Suppressor macrophage treated with lipopolysaccharide for 4 hours (primary cell): ENCODE measurements at places on chromosomes 2 and 18.

DNA sequence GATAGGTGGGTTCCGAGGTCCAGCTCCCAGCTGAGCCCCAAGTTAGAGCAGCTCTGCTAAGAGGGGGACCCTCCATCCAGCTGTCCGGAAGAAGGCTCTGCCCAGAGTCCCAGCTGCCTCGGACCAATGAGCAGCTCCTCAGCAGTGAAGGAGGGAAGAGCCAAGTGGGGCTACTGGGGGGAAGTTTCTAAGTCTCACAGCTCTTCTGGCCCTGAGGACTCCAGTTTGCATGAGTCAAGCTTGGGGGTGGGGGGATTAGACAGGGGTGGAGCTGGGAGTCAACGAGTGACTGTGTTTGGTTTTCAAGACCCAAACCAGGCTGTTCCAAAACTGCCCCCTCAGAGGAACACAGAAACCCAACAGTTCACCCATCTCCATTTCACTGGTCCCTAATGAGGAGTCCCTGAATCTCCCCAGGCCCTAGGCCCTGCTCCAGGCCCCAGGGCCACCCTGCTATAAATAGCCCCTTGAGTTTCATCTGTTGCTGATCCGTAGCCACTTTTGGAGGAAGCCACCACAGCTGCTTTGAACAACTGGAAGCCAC is 100.9 kb downstream of the TNS1 start:
- peak; percentile 78 for DNase-seq

- no peak for DNase-seq
These were observed 265.3 kb downstream of the PAX3 start for GRCh38 chr2:222033541-222033940.

- no peak for DNase-seq
These were observed 2.2 kb upstream of the UGT1A6 start for GRCh38 chr2:233690444-233690843.

GRCh38 chr2:57759822-57760300 is 286.7 kb upstream of the VRK2 start:
- DNase-seq, result peak; percentile 85

DNA sequence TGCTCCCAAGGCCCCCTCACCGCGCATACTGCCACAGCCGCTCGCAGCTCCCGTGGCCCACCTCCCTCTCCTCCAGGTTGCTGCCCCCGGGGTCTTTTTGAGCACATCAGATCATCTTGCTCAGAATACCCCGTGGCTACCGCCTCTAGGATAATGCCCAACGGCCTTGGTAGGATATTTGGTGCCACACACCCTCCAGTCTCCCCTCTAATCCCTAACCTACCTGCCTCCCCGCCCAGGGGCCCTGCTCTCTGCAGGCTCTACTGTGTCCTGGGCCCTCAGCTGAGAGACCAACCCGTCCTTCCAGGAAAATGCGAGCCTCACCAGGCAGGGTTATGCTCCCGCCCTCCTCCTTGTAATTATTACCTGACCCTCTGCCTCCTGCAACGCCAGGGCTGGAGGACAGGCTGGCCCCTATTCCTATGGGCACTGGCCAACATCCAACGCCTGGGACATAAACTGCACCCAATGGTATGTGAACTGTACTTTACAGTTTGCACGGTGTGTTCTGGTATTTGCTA is 1.5 kb upstream of the MTCL1 start:
- no peak for DNase-seq

GRCh38 chr2:182319556-182320505 is 107.0 kb downstream of the PDE1A start:
- no peak for DNase-seq

- no peak for DNase-seq
These were observed 320.6 kb downstream of the ETAA1 start for GRCh38 chr2:67717692-67718091.

- no peak for DNase-seq
These were observed 137.1 kb upstream of the CCDC150 start for GRCh38 chr2:196502386-196502785.

- DNase-seq, result no peak
These were observed 39.6 kb downstream of the KCTD18 start for GRCh38 chr2:200470230-200470629.

- DNase-seq, result no peak
These were observed 3.3 kb downstream of the DNMT3A start for GRCh38 chr2:25338401-25338800.

GRCh38 chr18:69934601-69935265 is 12.9 kb downstream of the CD226 start:
- no peak for DNase-seq

DNA sequence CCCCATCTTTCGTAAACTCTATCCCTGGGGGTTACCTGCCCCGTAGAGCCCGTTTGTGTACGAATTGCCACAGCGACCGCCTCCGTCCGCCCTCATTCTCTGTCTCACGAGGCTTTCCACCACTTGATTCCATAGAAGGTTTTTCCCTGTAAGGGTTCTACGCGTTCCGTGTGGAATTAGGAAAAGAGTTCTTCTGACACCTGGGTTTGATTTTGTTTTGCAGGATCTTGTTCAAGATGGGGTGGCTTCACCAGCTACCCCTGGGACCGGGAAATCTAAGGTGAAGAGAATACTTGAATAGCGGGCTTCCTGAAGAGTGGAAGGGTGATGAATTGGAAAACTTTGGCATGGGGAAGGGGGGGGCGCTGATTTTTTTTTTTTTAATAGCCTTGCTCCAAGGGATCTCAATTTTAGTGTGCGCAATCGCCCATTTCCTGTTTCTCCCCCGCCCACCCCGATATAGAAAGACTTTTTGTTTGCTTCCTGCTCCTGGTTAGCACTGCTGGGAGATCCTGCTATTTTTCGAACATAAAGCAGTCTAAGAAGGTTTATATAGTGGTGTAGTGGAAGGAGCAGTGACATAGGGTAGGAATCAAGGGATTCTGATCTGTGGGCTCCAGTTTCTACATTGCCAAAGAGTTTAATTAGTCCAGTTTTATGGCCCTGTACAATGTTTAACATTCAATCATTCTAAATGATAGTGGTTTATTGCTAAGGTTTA is 564 bp downstream of the GCC2 start:
- peak; percentile 52 for DNase-seq

DNA sequence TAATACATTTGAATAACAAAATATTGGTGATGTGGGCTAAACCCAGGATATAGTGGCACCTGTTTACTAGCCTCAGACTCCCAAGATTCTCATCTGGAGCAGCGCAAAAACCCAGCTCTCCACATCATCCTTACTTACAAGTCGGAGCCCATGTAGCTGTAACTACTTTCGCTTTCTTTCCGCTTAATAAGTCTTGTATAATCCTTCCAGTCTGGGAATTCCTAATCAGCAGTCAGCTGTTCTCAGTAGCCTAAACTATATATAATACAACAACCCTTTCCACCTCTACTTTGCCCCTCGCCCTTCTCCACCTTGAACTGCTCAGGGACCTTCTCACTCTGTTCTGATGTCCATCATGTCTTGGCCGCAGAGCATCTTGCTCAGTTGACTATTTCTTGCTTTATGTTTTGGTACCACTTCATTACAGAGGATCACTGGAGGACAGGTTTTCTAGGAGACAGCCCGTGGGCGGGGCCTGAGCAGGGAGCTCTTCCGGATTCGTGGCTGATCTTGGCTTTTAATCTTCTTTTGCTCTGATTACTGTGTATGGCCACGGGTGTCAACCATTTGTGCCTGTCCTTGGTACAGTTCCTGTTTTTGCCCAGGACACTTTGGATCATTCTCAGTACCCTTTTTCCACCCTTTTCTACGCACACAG is 119.9 kb upstream of the SERTAD2 start:
- no peak for DNase-seq

DNA sequence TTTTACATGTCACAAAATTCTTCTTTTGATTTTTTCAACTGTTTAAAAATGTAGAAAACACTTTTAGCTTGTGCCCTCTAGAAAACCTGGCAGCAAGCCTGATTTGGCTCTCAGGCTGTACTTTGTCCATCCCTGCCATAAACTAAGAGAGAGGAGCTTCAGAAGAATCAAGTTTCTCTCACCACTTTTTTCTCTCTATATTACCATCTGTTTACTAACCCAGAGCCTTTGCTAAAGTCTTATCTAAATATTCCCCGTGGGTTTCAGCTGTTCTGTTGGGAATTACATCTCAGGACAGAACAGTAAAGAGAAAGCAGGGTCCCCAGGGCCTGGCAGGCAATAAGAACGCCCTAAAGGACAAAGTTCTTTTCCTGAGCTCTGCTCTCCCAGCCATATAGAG is 409.1 kb upstream of the CRIM1 start:
- no peak for DNase-seq

GRCh38 chr2:102422910-102423309 is at the start of gene IL18RAP:
TSS of gene IL18RAP (plus strand) at chr2:102423160. CDS start at chr2:102423278, 118 bp downstream.
- peak; percentile 27 for DNase-seq

DNA sequence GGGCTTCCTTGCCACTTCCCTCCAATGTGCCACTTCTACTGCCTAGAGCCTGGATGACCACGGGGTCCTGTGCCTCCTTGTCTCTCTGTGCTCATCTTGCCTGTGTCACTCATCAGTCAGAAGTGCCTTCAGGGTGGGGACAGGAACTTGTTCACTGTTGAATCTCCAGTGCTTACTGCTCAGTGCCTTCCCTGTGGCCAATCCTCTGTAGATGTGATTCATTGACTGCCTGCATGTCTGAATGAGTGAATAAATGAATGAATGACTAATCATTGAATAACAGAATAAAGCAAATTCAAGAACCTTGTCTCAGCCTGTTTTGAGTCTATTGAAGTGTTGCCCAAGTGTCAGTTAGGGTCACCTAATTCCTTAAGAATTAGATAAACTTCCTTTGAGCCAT is 42.3 kb upstream of the FAM136A start:
- DNase-seq, result peak; percentile 23

DNA sequence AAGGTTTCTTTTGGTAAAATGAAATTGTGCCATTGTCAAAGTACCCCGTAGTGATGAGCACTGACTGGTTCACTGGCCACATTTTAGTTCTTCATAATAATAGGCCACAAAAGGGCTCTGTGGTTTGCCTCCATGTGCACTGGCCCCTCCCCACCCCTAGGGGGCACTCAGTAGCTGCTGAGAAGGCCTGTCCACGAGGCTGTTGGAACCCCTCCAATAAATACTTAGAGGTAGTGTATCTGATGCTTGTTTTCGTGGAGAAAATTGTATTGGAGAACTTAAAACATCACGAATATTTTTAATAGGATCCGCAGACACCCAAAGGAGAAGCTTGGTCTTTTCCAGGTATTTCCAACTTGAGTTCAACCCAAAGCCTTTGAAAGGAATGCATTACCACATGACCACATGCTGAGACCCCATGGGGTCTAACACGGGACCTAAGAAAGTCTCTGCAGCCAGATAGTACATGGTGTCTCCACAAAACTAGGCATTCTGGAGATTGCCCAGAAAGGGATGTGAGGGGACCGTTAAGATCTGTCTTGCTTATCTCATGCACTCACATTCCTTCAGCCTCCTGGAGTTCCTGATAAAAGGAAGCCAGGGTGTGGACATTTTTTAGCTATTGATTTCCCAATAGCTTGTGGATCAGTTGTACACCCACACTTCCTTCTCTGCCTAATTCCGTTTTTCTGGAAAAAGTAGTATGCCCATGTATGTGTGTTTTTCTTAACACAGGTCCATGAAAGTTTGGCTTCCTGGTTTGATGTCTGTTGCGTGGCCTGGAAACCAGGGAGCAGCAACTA is 28.5 kb upstream of the NOSTRIN start:
- DNase-seq, result peak; percentile 28

DNA sequence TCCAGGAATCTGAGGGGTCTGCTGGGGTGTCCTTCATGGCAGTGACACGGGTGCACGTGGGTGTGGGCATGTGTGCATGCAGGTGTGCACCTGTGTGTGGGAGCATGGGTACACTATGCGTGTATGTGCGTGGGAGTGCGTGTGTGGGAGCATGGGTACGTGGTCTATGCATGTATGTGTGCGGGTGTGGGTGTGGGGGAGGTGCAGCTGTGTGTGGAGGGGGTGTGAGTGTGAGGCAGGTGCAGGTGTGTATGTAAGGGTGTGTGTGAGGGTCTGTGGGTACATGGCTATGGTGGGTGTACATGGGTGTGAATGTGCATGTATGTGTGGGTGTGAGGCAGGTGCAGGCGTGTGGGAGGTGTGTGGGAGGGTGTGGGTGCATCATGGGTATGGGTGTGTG is 36.3 kb downstream of the EIPR1 start:
- no peak for DNase-seq

DNA sequence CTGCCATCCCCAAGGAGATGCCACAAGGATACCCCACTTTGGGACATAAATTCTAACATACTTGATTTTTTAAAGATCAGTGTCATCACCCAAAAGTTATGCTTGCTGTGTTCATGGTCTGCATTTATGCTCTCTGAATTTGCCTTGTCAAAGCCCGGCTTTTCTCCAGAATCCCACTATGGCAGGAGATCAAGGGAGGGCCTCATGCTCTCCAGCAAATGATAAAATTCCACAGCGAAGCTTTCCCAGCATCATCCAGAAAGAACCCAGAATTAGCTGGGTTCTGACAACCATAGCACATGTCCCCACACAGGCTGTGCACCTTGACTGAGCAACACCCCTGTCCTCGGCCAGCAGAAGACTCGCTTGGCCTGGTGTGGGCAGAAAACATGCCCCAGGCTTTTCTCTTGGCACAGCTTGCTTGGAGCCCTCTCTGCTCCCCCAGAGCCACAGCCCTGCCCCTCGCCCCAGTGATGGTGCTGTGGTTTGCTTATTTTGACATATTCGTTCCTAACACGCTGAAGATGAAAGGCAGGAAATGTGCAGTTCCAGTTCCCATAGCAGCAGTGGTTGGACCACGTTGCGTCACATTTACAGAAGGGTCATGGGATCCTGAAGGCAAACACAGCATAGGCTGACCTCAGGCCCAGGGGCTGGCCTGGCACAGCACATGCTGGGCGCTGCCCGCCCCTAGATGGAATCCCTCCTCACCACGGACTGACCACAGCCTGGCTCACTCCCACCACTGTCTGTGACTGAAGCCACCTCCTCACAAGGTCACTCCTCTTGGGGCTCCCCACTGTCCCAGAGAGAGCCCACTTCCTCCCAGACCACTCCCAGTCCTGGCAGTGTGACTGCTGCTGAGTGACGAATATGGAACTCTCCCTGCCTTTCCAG is 14.1 kb upstream of the CHRNA1 start:
- DNase-seq, result peak; percentile 94

DNA sequence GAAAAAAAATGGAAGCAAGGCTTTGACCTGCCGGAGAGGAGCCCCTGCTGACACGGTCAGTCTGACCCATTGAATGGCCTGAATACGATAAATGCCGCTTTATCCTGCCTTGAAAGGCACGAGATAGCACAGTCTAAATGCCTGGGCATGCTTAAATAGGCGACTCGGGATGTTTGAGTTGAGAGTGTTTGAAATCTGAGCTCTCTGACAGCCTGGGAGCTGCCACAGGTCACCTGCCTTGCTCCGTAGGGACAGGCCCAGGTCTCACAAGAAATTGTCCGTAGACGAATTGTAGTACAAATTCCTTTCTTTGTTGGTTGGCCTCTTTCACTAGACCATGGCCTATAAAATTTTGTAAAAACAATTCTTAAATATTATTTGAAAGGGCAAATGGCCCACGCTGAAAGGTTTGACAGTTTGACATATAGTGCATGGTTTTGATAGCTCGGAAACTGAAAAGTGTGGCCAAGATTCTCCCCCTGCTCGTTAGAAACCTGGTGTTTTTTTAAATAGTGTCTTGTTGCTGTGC is 72.8 kb downstream of the MEIS1 start:
- DNase-seq, result no peak

GRCh38 chr2:135473567-135473966 is 57.5 kb downstream of the ZRANB3 start:
- peak; percentile 20 for DNase-seq

GRCh38 chr18:79876497-79876896 is 75.0 kb downstream of the SLC66A2 start:
- no peak for DNase-seq
